T-helper 17 cell (primary cell): ENCODE measurements at places on chromosomes 1 and 21. TPM values are rescaled to one million over a fixed set of nuclear protein-coding genes. Genes with fewer than 3 reads are reported as not detected.

GRCh38 chr1:59223989-59224634, 72.8 kb upstream of the FGGY start:
- no peak for DNase-seq

GRCh38 chr1:29785554-29785953, 549.2 kb downstream of the PTPRU start:
- DNase-seq = no peak

- DNase-seq = no peak
Measured at GRCh38 chr1:43992232-43992995, 1.0 kb downstream of the CCDC24 start.

- DNase-seq = no peak
Measured at GRCh38 chr1:22773981-22774832, 63.6 kb downstream of the EPHB2 start.

AMY1C gene
- not detected for total RNA-seq

ANGPTL3 gene
- not detected for total RNA-seq
